ENCODE measurements at places on chromosomes 4 and X.
A peak's percentile ranks its signal among the peaks of the same experiment; 100 is the strongest.

GRCh38 chr4:4651811-4652755 is 110.2 kb upstream of the STX18 start:
- no peak for DNase-seq

GRCh38 chrX:22603060-22603459 is 330.3 kb downstream of the CBLL2 start:
- DNase-seq: no peak

GRCh38 chr4:48904541-48905142 is 1.9 kb downstream of the OCIAD2 start:
- DNase-seq: no peak

DNA sequence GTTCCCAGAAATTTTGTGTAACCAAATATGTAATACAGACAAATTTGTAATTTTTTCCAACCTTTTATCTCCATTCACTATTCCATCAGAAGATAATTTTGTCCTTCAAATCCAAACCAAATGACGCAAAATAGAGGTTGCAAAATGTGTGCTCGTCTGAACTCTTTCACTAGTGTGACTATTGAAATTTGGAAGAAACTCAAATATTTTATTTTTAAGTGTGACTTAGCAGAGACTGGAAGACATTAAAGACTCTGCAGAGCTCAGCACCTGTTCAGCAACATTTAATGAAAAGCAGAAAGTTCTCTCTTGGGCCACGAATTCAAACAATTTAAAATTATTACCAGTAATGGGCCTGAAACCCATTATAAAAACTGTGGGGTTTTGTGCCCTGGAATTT is 30.0 kb upstream of the APELA start:
- DNase-seq: no peak

GRCh38 chrX:64975491-64975890 is 759 bp downstream of the ZC4H2 start:
- DNase-seq: no peak

- no peak for DNase-seq
Observed at GRCh38 chr4:154578919-154579318, 11.6 kb downstream of the FGA start.

- DNase-seq: no peak
Observed at GRCh38 chrX:130805903-130806302, 97.1 kb downstream of the ENOX2 start.

DNA sequence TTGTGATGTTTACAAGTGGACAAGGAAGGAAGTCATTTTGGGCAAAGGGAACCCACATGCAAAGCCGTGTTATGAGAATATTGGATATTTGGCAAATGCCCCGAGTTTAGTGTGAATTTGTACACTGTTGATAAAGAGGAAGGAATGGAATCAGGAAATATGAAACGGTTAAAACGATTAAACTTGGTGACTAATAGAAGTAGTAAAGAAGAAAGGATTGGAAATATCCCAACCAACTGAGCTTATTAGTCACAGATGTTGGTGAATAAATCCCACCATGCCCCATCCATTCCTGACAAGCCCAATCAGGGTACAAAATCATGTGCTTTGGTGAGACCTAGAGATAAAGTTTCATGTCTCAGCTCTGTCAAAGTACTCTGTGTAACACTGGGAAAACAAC is 22.0 kb downstream of the ARHGAP24 start:
- DNase-seq: no peak

GRCh38 chr4:34362654-34363053 is 1881.7 kb downstream of the ARAP2 start:
- no peak for DNase-seq

DNA sequence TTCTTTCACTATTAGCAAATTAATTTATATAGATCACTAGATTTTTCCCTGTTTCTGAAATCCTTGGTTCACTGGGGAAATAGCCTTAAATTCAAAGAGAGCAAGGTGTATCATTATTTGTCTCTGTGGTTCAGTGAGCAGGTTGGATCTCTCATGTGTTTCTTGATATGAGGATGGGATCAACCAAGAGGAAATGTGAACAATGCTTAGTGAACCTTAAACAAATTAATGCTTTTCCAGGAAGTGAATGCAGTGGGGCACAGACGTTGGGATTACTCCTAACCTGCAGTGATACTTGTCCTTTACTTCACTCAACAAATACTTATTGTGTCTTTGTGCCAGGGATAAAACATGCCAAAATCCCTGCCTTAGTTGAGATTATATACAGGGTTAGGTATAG is 193.2 kb downstream of the SHROOM3 start:
- no peak for DNase-seq

DNA sequence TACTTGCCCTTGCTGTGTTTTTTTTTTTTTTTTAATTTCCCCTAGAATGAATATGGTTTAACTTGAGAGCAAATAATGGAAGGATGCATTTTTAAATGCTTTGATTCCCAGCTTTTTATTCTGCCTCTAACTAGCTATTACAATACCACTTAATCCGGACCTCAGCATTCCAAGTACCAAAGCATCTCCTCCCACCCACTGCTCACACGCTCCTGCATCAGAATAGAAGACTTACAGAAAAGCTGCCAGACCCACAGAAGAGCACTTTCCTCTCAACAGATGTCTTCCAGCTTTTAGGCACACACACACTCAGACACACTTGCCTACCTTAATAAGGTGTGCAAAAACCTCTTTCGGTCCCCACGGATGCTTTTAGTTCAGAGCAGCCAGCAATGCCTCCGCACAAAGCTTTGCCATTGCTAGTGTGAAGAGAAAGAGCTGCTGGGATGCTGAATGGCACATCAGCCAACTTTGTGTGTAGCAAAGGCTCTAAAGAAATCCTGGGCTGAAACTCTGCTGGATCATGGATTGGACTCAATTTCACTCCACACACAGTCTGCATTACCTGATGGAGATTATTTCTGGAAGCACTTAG is 1056.2 kb downstream of the DMD start:
- DNase-seq: no peak

DNA sequence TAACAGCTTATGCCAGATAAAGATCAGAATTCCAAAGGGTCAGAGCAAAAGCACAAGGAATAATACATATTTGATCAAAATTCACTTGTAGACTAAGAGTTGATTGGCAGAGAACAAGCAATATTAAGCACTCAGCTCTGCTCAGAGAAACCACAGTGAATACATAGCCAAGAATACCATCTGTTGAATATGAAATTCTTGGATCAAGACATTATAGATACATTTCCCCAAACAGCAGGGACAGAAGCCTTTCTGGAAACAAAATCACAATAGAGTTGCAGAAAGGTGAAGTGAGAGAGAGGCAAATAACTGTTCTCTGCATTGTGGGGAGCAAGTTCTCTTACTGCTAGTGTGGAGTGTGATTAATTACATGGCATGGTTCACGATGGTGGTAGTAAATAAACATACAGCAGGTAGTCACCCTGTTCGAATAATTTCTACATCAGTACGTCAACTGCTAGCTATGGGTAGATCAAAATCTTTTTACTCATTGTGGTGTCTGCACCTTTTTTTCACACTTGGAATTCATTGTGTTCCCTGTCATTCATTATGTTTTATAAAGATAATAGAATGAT is 366.7 kb downstream of the PCDH7 start:
- no peak for DNase-seq

DNA sequence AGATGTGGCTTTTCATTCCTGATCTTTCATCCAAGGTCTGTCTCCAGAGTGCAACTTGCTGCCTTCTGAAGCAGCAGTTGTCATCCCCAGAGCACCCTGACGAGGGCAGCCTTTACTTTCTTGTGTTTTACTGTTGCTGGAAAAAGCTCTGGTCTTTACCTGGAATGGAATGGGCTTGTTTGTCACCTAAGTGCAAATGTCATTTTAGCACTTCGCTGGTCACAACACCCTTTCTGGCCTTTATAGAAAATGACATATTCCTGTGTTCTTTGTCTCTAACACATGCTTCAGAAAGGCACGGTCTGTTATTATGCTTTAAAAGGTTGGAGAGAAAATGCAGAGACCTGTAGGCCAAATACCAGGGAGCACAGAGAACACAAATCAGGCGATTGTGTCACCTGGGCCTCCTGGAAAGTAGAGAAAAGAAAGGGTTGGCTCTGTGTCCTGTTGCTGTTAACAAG is 332.7 kb upstream of the IGFBP7 start:
- no peak for DNase-seq

GRCh38 chr4:108030332-108030731 is 40.6 kb downstream of the HADH start:
- peak; percentile 24 for DNase-seq

DNA sequence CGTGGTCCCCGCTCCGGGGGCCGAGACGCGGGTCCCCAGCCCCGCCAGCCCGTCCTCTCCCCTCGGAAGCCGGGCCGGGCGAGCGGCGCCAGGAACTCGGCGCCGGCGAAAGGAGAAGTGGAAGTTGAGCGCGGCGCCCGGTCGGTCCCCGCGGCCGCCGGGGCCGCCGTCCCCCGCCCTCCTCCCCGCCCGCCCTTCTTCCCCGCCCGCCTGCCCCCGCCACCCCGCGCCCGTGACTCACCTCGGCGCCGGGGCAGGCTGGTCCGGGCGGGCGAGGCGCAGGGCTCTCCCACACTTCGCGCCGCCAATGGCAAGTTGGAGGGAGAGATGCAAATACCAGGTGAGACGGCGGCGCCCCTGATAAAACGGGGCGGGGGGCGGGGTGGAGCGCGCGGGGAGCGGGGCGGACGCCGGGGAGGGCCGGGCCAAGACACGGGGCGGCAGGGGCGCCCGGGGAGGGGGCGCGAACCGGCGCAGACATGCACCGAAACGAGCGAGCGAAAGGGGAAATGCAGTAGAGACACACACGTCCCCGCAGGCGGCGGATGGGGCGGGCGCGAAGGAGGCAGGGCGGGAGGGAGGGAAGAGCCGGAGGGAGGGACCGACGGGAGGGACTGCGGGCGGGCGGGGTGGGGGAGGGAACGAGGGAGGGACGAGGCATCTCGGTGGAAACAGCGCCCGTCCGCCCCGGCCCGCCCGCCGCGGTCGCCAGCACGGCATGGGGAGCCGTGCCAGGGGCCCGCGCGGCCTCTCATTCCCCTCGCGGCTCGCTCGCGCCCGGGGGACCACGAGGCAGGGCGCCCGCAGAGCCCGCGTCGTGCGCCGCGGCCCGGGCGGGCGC is at the start of gene ELF4:
Gene ELF4, minus strand, starts transcription at position 119 of the 841 bp plus-strand sequence. CDS start 29,167 bp downstream, outside the sequence.
- no peak for DNase-seq

DNA sequence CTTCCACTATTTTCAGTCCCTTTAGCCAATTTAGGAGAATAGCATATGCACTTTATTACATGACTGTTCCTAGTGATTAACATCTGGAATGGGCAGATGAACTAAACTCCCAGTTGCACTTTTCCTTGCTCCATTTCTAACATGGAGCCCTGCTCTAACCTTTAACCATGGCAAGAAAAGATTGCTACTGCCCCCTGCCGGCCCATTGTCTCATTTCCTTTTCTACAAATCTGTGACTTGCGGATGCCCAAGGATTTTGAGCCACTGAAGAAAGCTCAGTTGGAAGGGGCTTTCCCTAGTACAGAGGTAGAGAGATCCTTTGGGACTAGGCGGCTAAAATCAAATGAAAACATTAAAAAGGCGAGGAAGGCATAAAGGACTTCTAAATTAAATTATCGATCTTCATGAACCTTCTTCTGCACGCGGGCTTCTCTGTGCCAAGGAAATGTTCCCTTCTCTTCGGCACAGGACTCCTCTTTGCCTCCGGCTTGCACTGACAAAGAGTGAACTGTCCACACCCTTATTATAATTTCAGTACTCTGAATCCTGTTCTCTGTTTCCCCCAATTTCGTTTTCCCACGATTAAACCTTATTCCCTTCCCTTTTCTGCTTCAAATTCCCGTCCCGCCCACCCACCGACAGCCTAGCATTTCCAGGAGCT is 577 bp upstream of the GLRA2 start:
- no peak for DNase-seq

GRCh38 chr4:56787380-56787779 is 34.1 kb downstream of the SPINK2 start:
- no peak for DNase-seq

DNA sequence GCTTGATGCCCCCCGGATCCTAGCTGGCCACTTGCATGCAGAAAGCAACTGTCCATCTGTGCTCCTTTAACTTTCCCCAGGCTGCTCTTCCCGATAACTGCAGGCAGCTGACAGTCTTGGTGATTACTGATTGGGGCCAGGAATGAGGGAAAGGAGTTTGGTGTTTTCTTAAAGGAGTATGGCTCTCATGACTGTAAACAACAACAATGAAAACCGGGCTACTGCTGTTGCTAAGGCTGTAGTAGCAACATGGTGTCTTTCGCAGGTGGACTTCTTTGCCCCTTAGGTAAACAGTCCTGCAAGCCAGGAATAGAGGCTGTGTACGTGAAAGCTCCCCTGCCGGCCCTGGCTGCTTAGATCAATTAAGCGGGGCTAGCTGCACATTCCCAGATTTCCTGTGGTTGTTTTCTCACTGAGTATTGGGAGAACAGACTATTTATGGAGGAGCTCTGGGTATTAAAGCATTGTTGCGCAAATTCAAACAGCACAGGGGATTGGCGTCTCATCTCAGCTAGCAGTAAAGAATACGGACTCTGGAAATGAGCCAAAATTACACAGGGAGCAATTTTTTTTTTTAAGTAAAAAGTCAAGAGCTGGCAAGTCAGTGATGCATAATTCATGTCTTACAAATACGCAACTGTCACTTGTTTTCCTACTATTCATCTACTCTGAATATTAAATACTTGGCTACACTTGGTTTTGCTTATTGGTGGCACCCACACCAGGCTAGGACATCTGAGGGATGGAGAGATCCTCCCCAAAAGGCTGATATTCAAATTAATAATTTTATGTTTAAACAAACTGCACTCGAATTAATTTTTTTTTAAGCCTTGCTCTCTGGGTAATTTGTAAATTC is 61.6 kb upstream of the NAP1L5 start:
- no peak for DNase-seq

GRCh38 chr4:34194585-34194984 is 2049.7 kb downstream of the ARAP2 start:
- no peak for DNase-seq

GRCh38 chr4:143184217-143184502 is 557 bp upstream of the USP38 start:
- no peak for DNase-seq

- no peak for DNase-seq
Observed at GRCh38 chrX:20742106-20742505, 475.4 kb upstream of the RPS6KA3 start.

GRCh38 chr4:44256414-44256813 is 192.2 kb downstream of the KCTD8 start:
- no peak for DNase-seq

- DNase-seq: no peak
Observed at GRCh38 chrX:6067600-6067999, 161.1 kb downstream of the NLGN4X start.

GRCh38 chr4:137422666-137423065 is 109.6 kb downstream of the PCDH18 start:
- DNase-seq: no peak
